ENCODE measurements at places on chromosomes 1 and 21.

DNA sequence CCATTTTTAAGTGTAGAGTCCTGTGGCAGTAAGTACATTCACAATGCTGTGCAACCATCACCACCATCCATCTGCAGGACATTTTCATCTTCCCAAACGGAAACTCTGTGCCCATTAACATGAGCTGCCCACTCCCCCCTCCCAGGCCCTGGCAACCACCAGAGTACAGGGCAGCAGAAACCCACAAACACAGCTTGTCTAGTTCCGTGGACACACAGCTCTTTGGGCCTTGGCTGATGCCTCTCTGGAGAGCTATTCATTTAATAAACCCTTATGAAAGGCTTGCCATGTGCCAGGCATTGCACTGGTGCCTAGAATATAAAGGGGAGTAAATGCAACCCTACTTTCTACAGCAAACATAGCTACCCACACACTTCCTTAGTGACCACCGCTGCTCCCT is 28.0 kb downstream of the STUM start:
- DNase-seq = no peak

- DNase-seq = no peak
Observed at GRCh38 chr21:46148106-46148505, 7.3 kb downstream of the FTCD start.

GRCh38 chr1:180358649-180359048 is 128.6 kb downstream of the LHX4 start:
- DNase-seq = no peak

GRCh38 chr1:4734791-4735190 is 80.4 kb downstream of the AJAP1 start:
- no peak for DNase-seq

DNA sequence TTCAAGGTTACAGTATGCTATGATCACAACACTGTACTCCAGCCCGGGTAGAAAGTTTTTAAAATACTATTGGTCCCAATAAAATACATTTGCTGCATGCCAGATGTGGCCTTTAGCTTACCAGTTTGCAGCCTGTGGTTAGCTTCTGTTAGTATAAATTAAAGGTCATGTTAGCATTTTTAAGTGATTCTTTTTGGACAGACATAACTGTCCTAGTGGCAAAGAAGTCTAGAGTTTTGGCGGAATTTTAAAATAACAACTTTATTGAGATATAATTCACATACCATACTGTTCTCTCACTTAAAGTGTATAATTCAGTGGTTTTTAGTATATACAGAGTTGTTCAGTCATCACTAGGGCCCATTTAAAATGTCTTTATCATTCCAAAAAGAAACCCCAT is 24.3 kb upstream of the TMEM39B start:
- DNase-seq = no peak

DNA sequence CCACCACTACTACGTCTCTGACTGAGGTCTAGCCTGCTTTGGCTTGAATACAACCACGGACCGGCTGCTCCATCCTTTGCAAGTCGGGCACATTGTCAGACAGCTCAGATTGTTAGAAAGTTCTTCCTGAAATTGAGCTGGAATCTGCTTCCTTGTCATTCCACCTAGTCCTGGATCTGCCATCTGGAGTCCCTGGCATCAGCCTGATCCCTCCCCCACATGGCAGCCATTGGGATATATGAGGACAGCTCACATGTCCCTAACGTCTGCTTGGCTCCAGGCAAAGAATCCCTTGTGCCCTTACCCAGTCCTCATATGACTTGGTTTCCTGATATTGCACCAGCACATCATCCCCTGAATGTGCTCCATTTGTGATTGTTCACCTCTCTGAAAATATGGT is 56.3 kb upstream of the SYT6 start:
- DNase-seq = no peak

DNA sequence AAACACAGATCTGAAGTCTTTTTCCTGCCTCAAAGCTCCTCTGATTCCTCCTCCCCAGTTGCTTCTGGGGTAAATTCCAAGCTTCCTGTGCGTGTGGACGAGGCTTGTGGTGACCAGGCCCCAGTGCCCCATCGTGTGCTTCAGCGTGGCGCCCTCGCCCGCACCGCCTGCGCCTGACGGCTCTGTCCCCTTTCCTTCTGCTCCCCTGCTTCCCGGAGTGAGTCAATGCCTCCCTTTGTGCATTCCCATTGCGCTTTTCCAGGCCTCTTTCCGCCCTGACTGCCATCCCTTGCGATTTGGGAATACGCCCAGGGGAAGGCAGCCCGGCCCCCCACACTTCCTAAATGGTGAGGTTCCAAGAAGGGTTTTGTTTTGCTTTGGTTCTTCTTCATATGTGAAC is 36.3 kb downstream of the FAAP20 start:
- no peak for DNase-seq

- no peak for DNase-seq
Observed at GRCh38 chr1:45381243-45381642, 41.0 kb upstream of the MUTYH start.

Measured in astrocyte of the cerebellum (primary cell).